ENCODE measurements at places on chromosomes 16 and 17.

DNA sequence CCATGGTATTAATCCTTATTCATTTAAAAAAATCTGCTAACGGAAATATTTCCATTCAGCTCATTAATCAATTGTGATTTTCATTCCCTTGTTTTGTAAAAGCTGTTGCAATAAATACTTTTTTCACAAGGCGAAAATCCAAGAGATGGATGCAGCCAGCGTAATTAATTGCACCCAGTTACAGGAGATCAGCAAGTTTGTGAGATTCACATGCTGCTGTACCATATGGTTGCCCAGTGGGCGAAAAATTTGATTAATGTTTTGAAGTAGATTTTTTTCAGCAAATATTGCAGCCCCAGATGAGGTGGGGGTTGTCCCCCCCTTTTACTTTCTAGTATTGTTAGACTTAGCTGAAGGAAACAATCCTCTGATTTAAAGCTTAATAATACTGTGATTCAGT lies 186.6 kb downstream of the WWOX start:
- DNase-seq: no peak

GRCh38 chr16:54055864-54056263 lies 230.7 kb downstream of the IRX3 start:
- no peak for DNase-seq

- DNase-seq: no peak
Measured at GRCh38 chr16:55532227-55532626, 23.4 kb downstream of the LPCAT2 start.

DNA sequence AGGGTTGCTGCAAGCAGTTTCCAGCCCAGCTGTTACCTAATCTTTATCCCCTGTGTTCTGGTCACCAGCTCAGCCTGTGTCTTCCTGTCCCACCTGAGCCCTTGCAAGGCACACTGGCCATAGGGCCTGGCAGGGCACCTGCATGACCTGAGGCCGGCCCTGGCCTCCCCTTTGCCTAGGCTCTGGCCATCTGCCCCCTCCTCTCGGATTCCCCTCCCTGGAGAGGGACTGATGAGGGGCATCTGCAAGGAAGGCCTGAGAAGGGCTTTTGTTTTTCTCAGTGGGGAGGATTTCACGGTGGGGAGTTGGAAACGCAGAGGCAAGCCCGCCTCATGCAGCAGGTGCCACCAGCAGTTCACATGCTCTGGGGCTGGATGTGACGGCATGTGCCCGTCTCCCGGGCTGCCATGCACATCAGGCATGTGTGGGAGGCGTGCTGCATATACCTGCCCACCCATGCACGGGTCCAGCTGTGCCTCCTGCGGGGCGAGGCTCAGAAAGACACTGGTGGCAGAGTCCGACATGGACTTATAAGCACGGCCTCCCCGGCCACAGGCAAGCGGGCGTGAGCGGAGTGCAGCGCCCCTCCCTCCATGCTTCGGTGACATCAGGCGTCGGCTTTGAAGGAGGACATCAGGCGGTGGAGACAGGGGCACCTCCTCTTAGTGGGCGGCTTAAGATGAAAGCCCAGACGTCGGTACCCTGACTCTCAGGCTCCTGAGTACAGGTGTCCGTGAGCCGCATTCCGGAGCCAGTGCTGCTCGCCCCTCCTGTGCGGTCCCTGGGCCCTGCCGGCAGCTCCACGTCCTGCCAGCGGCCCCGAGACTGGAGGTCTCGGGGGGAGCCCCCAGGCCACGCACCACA lies 16.5 kb downstream of the ASPSCR1 start:
- no peak for DNase-seq

DNA sequence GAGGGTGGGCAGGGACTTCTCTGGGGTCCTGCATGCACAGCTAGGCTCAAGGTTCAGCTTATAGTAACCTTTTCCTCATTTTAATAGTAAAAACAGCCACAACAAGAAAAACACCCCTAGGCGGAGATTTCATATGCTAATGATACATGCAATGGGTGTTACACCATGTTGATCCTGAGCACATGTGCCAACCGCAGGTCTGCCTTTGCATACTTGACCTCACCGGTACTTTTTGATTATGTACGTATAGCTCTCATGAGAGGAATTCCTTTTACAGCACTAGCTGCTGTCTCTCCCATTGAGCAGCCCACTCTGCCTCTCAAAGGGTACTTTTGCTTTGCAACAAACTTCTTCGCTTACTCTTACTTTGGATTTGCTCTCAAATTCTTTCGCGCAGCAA lies 1.9 kb downstream of the KRTAP4-8 start:
- DNase-seq: no peak

DNA sequence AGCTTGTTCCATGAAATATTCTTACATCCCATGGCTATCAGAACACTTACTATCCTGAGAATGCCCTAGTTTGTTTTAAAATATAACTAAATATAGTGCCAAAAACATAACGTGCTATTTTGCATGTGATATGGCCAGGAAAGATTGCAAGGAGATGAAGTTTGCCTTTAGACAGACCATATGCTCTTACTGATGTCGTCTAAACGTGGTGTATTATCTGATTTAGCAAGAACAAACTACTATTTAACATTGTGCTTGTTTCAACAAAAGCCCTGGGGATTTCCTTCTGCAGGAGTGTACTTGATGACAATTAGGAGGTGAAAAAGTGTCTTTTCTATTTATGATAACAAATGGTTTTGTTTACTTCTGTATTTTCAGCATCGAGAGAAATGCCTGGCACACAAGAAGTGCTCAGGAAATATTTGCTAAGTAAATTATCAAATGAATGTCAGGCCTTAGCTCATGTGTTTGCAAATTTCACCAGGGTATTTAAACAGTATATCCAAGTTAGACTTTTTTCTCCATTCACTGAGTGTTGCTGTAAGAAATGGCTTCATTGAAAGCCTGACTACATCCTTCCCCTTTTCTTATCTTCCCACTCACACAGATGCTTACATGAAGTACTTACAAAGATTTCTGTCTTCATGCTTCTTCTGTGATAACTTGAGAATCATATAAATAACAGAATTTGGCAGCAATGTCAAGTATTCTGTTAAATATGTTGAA lies 1033.6 kb downstream of the CDH8 start:
- no peak for DNase-seq

DNA sequence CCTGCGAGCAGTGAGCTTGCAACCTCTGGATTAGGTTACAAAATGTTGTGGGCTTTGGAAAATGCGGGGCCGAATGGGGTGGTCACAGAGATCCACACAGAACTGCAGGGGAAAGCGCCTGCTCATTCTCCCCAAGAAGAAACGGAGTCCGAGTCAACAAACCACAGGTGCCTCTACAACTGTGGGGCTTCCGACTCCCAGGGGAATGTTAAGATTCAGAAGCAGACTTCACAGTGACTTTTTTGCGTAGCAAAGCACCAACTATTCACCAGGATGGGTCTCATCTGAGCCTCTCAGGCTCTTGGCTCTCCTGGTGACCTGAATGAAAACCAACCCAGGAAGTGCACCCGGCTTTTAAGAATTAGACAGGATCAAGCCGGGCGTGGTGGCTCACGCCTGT lies 33.7 kb downstream of the NUBP1 start:
- no peak for DNase-seq

DNA sequence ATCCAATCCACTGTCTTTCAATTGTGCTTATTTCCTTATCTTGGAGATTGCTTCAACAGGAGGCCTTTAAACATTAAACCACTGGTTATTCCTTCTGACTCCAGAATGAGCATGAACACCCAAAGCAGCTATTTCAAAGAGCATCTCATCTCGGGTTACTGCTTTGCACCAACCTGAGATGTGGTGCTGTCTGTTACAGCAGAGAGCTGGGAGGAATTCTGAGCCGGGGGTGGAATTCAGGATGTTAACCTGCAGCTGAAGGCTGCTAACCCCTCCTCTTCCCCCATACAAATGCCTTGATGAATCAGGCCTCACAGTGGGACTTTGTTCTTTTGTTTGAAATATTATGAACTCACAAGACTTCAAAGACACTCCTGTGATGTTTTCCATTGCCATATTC lies 113.1 kb downstream of the SHISA9 start:
- no peak for DNase-seq

DNA sequence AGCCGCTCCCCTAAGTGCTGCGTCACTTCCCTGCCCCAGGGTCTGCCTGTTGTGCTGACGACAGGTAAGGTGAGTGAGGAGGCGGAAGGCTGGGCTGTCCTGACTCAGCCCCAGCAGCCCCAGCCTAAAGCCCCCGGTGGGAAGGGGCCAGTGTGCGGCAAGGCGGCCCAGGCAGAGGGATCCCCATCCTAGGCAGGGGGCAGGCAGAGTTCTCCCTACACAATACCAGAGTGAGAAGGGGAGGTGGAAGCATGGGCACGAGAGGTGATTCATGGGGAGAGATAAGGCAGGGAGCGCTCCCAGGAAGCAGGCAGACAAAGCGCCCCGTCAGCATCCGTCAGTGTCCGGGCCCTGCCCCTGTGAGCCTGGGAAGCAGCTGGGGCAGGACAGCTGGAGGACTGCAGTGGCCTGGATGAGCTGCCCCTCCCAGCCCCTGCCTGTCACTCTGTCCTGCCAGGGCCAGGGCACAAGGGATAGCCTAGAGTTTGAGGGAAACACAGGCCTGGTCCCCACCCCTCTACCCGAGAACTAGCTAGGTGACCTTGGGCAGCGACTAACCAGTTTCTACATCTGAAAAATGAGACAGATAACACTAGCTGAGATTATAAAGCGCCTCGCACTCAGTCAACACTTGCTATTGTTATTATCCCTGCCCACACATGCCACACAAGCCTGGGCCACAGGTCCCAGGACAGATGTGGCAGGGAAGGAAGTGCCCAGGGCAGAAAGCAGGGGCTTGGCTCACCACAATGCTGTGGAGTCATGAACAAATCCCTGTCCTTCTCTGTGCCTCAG lies 3.8 kb downstream of the FAM83G start:
- peak; percentile 15 for DNase-seq

DNA sequence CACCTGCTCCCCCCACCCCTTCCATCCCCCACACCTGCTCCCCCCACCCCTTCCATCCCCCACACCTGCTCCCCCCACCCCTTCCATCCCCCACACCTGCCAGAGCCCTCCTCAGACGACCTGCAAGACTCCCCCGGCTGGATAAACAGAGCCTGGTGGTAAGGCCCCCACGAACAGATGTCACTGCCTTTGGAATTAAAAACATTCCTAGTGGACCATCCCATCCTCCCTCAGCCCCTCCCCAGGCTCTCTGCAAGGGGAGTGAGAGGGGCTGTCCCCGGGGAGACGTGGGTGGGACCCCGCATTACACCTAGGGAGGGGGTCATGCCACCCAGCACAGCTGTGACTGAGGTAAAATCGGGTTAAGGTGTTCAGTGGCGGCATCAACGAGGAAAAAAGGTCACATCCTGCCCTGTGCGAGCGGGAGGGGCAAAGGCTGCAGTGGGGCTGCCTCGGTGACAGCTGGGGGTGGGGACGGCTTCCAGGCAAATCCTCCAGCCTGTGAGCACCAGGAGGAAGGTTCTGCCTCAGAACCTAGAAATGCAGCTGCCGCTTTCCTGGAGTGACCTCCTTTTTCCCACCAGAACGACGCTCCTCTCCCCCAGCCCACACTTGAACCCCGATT lies 38.7 kb downstream of the TIMM22 start:
- DNase-seq: no peak

- DNase-seq: no peak
Measured at GRCh38 chr16:20387978-20388377, 16.6 kb downstream of the PDILT start.

GRCh38 chr17:56665864-56666263 lies 72.4 kb downstream of the NOG start:
- no peak for DNase-seq

DNA sequence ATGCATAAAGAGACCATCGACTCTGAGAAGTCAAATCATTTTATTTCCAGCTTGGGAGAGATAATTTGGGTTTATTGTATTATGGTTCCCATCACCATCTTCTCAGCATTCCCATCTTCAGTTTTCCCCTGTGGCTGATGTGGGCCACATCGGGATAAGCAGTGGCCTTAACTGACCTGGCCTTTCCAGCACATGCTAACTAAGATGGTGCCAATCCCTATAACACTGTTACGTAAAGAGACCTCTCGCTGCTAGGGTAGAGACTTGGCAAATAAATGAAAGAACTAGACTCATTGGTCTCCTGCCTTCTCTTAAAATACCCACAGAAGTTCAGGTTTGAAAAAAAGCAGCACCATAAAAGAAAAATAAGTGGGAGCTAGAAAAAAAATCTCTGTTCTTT lies 49.4 kb downstream of the VPS35L start:
- DNase-seq: no peak

- DNase-seq: no peak
Measured at GRCh38 chr17:30341703-30342249, 7.9 kb upstream of the TMIGD1 start.

DNA sequence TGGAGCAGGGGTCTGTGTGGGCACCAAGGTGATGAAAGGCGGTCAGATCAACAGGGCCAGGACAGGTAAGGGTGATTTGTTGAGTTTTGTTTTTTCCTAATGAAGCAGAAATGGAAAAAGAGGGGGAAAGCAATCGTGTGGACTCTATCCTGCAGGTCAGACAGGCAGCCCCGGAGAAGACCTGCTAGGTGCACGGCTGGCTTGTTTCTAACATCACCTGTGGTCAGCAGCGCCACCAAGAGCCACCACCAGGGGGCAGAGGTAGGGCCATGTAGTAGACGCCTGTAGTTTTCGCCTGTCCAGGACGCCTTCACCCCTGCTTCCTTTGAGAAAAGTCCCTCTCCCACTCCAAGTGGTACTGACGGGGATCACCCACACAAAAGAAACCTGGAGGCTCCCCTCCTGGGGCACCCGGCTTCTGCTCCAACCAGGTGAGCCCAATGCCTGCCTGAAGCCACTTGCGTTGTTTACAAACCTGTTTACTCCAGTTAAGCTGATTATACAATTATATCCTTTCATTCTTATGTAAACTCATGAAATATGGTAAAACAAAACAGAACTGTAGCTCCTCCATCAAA lies 54.2 kb upstream of the SEC14L1 start:
- peak; percentile 68 for DNase-seq

DNA sequence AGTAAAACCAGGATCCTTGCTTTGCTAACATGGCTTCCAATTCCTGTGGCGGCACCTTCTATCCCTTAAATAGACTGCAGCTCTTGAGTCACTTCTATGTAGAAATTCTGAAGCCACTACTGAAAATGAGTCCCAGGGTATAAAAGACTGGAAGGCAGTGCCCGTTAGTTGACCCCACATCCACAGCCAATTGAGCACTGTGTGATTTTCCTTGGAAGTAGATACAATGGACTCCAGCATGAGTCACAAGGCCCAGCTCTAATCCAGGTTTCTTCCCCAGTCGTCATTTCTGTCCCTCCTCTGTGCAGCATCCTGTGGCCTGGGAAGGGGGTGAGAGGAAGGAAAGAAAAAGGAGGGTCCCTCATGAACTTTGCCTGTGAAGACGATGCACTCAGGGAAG lies 69.5 kb downstream of the HLF start:
- DNase-seq: peak; percentile 60

DNA sequence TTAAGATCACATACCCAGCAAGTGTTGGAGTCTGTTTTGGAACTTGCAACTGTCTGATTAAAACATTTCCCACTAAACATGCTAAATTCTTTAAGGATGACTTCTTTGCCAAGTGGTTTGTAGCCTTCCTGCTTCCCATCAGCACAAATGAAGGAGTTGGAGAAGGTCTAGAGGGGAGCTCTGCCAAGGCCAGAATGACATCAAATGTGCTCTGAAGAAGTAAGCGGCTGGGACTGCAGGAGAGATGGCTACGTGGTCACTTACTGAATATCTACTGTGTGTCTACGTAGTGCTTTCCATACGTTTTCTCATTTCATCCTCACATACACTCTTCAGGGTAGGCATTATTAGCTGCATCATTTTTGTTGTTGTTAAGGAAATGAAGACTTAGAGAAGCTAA lies 135.7 kb upstream of the NLRP1 start:
- peak; percentile 12 for DNase-seq

Measured in fibroblast of upper back skin (primary cell).